Natural killer cell treated with Interleukin-12 subunit alpha and Interleukin-12 subunit beta and Interleukin-15 and Interleukin-18, amount 100 ng/mL, for 72 hours (primary cell): ENCODE measurements at places on chromosomes 3 and 15.

DNA sequence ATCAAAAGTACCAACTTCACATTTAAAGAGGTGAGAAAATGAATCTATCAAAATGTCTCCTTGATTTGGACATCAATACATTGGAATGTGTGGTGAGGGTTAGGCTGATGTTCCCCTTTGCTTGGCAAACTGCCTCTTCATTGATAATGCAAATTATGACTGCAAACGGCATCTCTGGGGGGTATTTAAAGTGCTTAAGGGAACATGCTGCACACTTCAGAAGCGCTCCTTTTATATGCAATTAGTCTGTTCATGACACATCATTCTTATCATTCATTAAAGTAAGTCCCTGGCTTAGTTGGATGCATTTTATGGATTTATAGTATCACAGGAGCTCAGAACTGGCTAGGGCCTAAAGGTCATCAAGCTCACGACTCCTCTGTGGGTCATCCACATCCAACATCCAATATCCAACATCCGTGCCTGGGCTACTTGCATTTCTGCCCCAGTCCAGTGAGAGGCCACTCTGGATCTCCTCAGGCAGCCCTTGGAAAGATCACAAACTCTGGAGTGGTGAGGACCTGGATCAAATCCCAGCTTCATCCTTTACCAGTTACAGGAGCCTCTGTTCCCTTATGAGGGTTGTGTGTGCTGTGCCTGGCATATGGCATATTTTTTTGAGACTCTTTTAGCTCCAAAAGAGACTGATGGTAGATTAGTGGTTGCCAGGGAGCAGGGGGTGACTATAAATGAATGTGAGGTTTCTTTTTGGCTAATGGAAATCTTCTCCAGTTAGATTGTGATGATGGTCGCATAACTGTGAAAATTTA is 136.8 kb upstream of the FOXB1 start:
- no peak for DNase-seq

- DNase-seq: no peak
Observed at GRCh38 chr3:87200060-87200647, 27.0 kb upstream of the CHMP2B start.

GRCh38 chr15:70610541-70610940 is 152.8 kb downstream of the UACA start:
- DNase-seq: no peak

GRCh38 chr15:57947781-57948180 is 117.7 kb downstream of the ALDH1A2 start:
- no peak for DNase-seq

GRCh38 chr3:155446366-155446765 is 152.9 kb upstream of the STRIT1 start:
- no peak for DNase-seq
